CD4-positive, alpha-beta T cell treated with Interleukin-2 at 100 ng/mL for 4 hours (primary cell): ENCODE measurements at places on chromosomes 12 and 14.

- no peak for DNase-seq
Measured at GRCh38 chr12:65800937-65801336, 23.3 kb upstream of the HMGA2 start.

GRCh38 chr14:79500489-79500888, 710.8 kb downstream of the DIO2 start:
- DNase-seq = no peak

GRCh38 chr12:107736914-107737313, 24.0 kb downstream of the PRDM4 start:
- no peak for DNase-seq

DNA sequence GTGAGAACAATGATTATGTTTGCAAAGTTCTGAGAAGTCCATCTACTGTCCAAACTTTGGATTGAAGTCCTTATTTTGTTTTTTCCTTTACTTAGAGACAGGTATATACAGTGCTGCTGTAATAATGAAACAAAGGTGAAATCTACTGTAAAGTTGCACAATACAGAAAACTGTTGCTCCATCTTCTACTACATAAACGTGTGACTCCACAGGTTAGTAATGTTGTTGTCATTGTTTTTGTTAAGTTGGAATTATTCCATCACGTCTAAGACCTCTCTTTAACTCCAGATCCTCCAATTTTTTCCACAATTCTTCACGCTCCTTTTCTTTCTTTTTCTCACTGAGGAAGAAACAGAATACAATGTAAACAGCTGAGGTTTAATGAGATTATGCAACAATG, 57.0 kb upstream of the GPHB5 start:
- DNase-seq = no peak
